AG09309 (cell line): ENCODE measurements at places on chromosomes 5 and 9.

DNA sequence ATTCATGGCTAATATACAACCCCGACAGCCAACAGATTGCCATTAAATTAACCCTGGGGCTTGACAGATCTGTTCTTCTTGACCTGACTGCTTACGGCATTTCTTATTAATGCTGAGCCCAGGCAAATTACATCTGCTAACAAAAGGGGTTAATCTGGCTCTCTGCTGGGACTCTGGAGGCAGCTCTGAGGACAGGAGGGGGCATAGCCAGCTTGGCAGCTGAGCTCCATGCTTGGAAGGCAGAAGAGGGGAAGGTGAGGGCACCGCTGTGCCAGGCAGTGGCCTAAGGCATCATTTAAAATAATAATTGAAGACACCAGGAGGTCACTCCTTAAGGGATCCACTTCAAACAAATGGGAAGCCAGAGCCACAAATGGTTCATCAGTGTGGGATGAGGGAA lies 126.0 kb upstream of the GPR151 start:
- DNase-seq, result no peak

DNA sequence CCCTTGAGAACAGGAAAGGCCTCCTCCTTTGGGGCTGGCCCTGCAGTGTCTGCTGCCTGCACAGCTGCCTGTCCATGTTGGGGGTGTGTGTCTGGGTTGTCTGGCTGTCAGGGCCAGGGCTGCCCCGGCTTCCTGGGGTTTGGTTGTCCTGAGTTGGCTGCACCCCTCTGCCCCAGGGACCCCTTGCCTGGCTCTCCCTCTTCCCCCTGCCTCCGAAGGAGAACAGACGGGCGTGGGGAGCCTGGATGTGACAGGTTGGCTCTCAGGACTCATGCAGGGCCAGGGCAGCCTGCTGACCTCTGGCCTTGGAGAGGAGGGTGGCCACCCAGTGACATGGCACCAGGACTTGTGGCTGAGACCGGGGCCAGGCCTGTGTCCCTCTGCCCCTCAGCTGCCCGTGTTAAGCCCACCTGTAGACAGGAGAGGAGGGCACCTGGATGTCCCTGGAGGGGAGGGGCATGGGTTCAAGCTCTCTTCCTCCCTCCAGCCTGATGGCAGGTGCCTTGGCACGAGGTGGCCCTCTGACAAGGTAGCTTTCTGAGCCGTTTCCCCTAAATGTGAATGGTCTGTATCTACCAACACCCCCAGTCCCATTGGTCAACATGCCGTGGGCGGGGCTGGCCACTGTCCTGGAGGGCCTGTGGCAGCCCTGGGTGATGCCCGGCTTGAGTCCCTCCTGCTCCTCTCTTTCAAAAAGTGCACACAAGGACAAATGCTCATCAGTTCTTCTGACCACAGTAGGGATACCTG lies 34.9 kb downstream of the WNK2 start:
- no peak for DNase-seq

- no peak for DNase-seq
Measured at GRCh38 chr5:31638345-31638744, 586 bp upstream of the PDZD2 start.

GRCh38 chr9:112711050-112711689 lies 6.7 kb downstream of the INIP start:
- DNase-seq, result no peak

DNA sequence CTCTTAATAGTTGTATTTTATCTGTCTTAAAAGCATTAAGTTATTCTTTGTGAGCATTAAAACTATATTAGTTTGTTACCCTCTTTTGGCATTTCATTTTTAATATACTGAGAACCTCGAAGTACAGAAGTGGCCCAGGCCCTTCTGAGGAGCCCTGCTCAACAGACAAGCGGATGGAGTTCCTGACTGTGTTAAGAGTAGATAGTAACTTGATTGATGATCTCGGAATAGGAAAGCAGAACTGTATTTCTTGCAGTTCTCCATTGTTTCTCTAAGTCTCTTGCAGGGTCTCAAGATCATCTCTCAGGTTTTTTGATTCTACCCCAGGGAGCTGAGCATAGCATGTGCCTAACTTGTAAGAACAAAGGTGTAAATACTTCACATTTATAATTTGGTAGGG lies 139.6 kb downstream of the SMARCA2 start:
- DNase-seq, result no peak
